ENCODE measurements at places on chromosomes 13 and 19.

DNA sequence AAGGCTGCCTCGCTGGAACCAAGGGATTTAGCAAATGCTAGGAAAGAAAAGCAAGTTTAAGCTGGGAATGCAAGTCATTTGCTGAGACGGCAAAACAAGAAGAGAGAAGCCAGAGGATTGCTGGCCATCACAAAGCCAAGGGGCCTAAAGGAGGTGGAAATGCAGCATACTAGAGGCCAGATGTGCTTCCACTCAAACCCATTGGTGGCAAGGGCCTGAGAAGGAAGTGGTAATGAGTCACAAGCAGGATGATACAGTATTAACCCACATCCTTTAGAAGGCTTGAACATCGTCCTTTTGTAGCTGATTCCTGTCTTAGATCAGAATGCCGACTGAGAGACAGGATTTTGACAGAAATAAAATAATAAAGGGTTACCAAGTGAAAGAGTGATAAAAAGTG lies 68.2 kb downstream of the ITGBL1 start:
- no peak for DNase-seq

DNA sequence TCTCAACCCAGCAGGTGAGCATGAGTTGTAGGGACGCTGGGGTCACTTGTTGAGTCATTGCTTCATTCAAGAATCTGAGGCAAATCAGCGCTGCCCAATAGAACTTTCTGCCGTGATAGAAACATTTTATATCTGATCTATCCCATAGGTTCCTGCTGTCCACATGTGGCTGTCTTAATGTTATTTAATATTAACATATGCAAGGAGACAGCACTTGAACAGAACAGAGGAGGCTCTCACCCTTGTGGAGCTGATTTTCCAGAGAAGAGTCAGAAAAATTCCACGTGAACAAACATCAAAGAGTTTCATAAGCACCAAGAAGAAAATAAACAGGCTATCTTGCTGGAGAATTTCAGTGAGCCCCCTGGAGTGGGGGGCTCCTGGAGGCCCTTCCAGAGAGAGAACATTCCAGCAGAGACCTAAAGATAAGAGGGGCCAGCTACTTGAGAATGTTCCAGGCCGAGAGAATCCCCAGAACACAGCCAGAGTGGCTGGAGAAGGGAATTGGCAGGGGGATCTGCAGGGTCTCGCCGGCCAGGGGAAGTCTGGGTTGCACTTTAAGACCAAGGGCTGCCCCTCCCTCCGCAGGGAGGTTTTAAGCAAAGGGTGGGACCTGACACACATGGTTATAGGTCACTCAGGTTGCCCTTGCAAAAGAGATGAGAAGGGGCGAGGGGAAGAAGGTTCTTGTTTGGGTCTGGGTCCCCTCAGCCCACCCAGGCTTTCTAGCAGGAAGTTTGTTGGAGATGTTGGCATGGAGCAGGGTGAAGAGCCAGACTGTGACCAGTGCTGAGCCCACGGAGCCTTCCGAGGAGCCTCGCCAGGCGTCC lies 135.7 kb downstream of the CRYL1 start:
- DNase-seq: no peak

- no peak for DNase-seq
These were observed 692 bp downstream of the SULT2B1 start for GRCh38 chr19:48552406-48553322.

DNA sequence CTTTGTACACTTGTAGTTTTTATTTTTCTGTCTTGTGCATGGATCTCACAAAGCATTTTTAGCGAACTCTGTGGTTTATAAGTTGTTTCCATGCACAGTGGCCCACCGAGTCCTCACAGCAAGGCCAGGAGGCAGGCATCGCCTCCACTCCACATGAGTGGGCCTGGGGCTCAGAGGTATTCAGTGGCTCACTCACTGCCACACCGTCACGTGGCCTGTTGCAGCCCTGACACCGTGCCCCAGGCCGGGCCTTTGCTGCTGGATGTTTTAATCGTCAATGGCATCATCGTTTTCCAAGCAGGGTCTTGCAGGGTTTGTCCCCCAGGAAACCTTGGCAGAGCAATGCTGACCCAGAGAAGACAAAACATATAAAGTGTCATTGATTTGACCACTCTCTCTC lies 59.8 kb downstream of the SPACA7 start:
- DNase-seq: no peak

GRCh38 chr13:39200249-39200910 lies 162.1 kb downstream of the NHLRC3 start:
- DNase-seq: no peak

DNA sequence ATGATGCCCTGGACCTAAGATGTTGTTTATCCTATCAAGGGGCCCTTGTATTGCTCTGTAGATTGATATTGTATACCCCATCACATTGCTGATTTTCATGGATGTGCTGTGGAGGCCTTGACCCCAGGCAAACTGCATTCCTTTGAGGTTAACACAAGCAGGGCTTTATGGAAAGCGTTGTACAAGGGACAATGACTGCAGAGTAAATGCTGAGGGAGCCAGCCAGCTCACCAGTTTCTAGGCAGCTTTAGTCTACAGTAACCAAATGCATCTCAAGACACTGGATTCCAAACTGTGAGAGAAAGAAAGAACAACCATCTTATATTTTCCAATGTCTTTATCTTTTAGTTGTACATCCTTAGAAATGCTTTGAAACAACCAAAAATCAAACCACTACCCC lies 34.1 kb upstream of the EDNRB start:
- no peak for DNase-seq

DNA sequence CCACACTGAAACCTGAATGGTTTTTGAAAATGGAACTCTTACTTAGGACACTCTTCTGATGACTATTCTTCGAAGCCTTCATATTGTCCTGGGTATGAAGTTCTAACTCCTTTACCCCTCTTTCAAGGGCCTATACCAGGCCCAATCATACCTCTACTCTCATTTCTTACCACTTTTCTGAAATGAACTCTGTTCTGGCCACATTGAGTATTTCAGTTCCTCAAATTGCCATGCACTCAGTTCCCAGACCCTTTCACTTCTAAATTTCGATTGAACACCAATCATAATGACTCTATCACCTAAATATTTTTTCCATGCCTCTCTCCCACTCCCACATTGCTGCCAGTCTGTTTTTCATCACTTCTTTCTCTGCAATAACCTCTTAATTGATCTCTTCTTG lies 53.7 kb downstream of the LACC1 start:
- no peak for DNase-seq

All from WTC11 (cell line).